ENCODE measurements at places on chromosomes 1 and 21.
A peak's percentile ranks its signal among the peaks of the same experiment; 100 is the strongest.

- DNase-seq = peak; percentile 49
Observed at GRCh38 chr21:46183910-46184624, at the start of gene SPATC1L. TSS of gene SPATC1L (minus strand) at chr21:46184459. CDS start at chr21:46182816, 1,643 bp downstream.

- DNase-seq = no peak
Observed at GRCh38 chr1:170214117-170215032, 68.6 kb downstream of the NTMT2 start.

DNA sequence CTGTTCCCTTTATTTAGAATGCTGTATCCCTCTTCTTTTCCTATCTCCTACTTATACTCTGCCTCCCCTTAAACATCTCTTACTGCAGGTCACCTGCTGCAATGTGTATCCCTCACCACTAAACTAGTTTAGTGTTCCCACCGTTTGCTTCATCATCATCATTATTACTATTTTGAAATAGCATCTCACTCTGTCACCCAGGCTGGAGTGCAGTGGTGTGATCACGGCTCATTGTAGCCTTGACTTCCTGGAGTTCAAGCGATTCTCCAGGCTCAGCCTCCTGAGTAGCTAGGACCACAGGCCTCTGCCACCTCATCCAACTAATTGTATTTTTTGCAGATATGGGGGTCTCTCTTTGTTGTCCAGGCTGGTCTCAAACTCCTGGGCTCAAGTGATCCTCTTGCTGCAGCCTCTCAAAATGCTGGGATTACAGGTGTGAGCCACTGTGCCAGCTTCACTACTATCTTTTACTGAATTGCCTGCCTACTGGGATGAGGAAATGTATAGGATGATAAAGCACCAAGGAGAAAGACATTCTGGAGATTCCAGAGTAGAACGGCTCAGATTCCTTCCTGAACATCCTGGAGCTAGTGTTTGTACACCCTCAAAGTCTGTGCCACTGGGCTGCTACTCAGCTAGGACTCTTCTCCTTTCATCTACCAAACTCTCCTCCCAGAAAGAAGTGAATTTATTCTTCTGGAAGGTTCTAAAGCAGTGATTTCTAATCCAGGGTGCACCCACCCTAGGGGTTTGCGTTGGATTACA, 8.6 kb upstream of the IFNAR1 start:
- no peak for DNase-seq

DNA sequence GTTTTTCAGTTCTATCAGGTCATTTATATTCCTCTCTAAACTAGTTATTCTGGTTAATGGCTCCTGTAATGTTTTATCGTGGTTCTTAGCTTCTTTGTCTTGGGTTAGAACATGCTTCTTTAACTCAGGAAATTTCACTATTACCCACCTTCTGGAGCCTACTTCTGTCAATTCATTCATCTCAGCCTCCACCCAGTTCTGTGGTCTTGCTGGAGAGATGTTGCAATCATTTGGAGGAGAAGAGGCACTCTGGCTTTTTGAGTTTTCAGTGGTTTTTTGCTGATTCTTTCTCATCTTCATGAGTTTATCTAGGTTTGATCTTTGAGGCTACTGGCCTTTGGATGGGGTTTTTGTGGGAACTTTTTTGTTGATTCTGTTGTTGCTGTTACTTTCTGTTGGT, 213.0 kb downstream of the BRINP2 start:
- no peak for DNase-seq

GRCh38 chr1:80083892-80084291, 1077.4 kb upstream of the ADGRL4 start:
- DNase-seq = no peak

DNA sequence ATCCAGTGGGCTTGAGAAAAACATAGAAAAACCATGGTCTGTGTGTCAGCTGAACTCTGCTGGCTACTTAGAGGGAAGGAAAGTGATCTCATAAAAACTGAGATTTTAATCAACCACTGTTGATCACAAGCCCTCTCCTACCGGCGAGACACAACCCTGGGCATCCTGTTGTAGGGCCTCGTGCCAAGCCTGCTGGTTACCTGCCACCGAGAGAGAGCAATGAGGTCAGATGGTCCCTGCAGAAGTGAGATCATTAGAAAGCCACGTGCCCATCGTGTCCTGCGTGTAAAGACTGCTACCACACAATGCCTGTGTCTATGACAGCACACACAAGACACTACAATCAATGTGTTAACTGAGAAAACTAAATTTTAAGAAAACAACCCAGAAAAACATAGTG, 41.7 kb upstream of the GPR153 start:
- no peak for DNase-seq

GRCh38 chr1:221419513-221420095, 322.3 kb downstream of the DUSP10 start:
- no peak for DNase-seq

GRCh38 chr1:24769656-24770651, 24.7 kb downstream of the CLIC4 start:
- DNase-seq = no peak

- no peak for DNase-seq
Observed at GRCh38 chr1:24535021-24535424, 20.9 kb upstream of the NCMAP start.

- no peak for DNase-seq
Observed at GRCh38 chr1:207259391-207259790, 62.1 kb upstream of the CD55 start.

GRCh38 chr1:101376121-101377083, 139.6 kb downstream of the S1PR1 start:
- no peak for DNase-seq

DNA sequence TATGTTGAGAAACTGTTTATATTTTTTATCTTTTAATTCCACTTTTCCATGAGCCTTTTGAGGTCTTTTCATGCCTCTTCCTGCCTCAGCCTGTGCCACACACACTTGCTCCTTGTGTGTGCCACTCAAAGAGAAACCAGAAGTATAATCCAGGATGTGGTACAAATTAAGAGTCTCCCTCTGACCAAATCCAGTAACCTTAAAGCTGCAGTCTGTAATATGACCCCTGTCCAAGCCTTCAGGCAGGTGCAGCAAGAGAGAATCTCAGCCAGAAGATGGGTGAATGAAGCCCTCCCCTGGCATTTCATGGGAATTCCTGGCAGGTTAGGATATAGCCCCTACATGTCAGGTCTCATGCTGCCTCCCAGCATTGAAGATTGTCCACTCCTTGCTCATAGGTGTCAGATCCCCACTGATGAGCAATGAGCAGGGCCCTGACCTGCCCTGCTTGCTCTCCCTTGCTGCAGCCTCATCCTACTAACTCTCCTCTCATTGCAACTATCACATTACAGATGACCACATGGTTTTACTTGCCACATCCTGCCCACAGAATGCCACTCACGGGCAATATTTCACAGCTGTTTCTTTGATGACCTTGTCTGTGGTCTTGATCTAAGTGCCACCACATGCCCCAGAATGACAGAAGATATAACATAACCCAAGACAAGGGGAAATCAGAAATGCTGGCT, 169.3 kb downstream of the SEC16B start:
- peak; percentile 17 for DNase-seq

DNA sequence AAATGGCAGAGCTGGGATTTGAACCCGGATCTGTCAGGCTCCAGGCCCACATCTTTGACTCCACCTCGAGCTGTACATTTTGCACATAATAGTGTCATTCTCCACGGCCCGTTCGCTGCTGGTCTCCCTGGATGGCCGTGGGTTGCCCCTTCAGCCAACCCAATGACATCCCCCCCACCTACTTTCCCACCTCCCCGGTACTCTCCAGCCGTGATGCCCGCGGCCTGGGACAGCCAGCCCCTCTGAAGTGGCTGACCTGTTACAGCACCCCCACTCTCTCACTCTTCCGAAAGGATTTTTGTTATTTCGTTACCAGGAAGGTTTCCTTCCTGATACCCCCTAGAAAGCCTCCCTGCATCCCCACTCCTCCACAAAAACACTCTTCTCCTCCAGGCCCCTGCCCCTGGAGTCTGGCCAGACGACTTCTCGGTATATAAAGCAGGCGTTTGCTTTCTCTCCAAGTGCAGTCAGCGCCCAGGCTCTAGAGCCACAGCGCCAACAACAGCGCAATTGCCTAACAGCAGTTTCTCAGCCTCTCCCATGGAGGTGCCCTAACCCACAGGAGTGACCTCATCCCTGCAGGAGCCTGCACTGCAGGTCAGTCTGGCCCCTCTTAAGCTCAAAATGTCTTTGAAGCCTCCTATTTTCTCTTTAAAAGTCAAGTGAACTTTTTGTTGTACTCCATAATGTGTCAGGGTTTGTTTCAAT, 14.5 kb upstream of the GJB5 start:
- DNase-seq = no peak

DNA sequence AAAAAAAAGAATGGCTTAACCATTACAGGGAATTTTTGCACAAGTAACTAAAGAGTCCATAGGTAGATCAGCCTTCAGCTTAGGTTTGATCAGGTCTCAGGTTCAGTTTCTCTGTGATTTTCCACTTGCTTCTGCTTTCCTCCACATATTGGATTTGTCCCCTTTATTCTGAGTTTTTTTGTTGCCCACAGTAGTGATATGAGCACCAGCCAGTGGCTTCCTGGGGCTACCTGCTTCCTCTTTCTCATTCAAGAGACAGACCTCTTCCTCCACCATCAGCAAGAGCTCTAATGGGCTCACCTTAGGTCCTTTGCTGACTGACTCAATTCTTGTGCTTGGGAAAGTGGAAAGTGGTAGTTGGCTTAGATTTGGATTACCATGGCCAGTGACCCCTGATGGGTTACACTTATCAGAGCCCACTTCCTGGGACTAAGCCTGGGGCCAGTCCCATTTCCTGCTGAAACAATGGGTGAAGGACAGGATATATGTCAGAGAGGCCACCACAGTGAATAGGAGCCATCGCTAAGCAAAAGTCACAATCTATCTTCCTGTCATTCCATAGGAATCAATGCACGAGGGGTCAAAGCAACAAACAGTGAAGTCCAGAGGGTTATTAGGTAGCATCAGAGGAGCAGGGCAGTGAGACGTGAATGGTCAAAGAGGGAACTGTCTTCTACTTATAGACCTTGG, 12.8 kb upstream of the PLA2G2E start:
- DNase-seq = no peak

DNA sequence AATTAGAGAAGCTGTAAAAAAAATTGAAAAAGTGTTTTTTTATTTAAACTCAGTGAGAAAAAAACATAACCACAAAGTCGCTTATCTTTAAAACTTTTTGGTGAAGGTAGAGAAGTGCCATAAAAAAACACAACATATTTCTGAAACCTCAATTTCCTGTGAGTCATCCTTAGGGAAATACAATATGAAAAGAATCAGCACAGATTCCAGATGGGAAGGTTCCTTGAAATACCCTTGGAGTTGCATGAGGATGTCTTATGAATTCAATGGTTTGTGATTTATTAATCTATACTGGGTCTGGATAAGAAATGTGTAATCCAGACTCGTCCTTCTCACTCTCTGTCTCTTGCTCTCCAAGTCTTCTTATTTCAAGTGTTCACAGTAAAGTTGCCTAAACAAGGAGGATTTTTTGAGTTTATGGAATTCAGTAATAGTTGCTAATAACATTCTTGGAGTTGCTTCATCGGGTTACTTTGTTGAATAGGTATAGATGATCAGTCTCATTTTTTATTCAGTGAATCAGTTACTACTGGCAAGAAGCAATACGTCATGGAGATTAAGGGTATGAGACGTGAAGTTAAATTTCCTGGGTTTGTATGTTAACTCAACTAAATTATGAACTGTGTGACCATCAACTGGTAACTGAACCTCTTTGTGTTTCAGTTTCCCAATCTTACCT, 191.4 kb downstream of the KCNK2 start:
- DNase-seq = no peak

DNA sequence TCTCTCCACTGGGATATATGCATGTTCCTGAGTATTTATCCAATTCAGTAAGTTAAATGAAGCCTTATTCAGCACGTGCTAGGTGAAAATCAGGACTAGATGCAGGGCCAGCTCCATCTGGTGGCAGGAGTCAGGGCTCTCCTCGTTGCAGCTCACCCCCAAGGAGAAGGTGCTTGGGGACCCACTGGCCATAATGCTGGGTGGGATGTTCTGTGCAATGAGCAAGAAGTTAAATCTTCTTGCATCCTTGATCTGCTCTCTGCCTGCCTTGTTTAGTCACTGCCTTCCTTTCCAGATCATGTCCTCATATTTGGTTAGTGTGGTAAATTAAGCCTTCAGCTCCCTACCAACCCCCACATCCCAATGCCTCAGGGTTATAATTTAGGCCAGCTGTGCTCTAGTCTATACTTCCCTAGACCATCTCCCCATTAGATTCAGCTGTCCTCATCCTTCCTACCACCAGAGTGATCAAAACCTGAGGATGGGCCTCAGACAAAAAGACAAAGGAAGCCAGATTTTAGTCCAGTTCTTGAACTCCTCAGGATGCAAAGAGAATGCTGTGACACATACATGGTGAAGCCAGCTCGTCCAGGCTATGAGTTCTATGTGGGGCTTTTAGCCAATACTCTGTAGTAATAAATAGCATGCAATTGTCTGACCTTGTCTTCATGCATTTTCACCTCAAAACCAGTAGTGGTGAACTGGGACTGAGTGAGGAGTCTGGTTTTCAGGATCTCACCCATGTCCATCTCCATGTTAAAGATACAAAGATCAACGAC, 55.9 kb downstream of the SEC16B start:
- DNase-seq = no peak
